Activated T-helper 1 cell treated with anti-CD3 and anti-CD28 coated beads, Interleukin-2, amount 50 U/mL, for 16 hours (primary cell): ENCODE measurements at places on chromosomes 4 and X.

- no peak for DNase-seq
Measured at GRCh38 chr4:113607998-113608397, 153.5 kb downstream of the CAMK2D start.

DNA sequence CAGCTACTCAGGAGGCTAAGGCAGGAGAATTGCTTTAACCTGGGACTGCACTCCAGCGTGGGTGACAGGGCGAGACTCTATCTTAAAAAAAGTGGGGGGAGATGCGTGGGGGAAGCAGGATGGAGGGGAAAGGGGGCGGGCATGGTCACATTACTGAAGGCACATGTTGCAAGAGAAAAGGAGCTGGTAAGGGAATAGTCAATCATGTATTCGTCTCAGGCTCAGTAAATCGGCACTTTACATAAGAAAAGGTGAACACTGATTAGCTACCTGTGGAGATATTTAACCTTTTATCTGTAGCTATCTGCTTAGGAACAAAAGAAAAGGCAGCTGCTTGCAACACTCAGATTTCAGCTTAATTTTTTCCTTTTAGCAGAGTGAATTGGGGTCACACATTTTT is 132.5 kb downstream of the PLS3 start:
- DNase-seq: no peak

DNA sequence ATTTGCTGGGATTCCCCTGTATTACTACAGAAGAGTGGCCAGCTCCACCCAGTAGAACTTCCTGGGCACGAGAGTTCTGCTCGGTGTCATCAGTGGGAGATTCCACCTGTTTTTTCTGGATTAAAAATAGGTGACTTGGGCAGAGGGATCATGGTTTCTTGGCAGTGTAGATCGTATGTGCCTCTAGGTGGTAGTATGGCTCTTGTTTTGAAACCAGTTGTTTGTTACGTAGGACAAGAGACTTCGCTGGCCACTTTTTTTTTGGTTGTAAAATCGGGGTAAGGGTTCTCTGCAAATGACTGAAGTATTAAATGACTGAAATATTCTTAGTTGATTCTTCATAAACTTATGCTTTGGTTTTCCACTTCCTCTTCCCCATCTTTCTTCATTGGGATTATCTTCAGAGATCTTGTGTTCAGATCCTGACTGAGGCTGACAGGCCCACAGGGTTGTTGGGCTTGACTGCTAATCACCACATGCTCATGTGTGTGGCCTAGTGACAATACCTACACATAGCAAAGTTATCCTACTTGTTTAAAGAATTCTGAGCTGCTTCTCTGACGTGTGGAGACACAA is 43.8 kb upstream of the WDR1 start:
- no peak for DNase-seq

DNA sequence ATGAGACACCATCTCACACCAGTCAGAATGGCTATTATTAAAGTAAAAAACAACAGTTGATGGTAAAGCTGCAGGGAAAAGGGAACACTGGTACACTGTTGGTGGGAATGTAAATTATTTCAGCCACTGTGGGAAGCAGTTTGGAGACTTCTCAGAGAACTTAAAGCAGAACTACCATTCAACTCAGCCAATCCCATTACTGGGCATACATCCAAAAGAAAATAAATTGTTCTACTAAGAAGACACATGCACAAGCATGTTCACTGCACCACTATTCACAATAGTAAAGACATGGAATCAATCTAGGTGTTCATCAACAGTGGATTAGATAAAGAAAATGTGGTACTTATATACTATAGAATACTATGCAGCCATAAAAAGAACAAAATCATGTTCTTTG is 135.0 kb downstream of the REELD1 start:
- DNase-seq: no peak

DNA sequence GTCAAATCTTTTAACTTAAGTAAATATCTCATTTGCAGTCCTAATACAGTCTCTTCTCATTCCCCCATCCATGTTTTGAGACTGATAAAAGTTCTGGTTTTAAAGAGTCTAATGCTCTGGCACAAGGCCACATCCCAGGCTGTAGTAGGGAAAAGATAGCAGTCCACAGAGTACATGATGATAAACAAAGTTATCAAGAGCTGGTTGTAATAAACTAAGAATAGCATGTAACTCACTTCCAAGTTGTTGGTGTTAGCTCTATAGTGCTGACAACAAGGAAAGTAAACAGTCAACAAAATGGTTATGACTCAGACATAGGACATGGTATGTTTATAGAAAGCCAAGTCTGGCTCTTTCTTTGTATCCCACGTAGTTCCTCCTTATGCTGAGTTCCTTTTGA is 21.8 kb upstream of the AREG start:
- no peak for DNase-seq

GRCh38 chr4:102687373-102687981 is 73.3 kb downstream of the MANBA start:
- DNase-seq: no peak

GRCh38 chrX:11241720-11242119 is 51.5 kb upstream of the AMELX start:
- DNase-seq: no peak

- DNase-seq: no peak
Measured at GRCh38 chr4:98771959-98772632, 113.7 kb upstream of the TSPAN5 start.

GRCh38 chrX:79169484-79169883 is 25.0 kb downstream of the GPR174 start:
- DNase-seq: no peak

- no peak for DNase-seq
Measured at GRCh38 chrX:154486052-154486395, 391 bp downstream of the UBL4A start.

DNA sequence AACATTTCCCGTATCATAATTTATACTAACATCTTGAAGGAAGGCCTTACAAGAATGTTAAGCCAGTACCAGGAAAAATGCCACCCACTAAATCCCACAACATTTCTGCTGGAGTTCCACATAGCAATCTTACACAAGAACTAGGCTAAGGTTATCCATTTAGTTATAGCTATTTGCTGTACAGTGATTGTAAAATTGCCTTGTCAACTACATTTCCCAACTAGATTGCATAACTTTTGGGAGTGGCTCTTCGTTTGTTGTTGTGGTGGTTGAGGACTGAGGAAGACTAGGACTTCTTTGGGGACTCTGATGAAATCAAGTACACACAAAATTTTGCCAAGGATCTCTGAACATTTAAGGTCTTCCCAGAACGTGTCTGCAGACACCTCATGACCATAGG is 8.0 kb downstream of the IBSP start:
- DNase-seq: no peak

DNA sequence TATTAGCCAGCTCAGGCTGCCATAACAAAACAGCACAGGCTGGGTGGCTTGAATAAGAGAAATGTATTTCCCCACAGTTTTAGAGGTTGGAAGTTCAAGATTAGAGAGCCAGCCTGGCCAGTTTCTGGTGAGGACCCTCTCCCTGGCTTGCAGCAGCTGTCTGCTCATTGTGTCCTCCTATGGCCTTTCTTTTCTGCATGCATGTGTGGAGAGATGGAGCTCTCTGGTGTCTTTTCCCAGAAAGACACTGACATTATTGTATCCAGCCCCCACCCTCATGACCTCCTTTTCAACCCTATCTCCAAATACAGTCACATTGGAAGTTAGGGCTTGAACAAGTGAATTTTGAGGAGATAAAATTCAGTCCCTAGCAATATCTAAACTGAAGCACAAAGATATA is 263.8 kb upstream of the PABPC4L start:
- DNase-seq: no peak

GRCh38 chrX:112753116-112753515 is 73.4 kb upstream of the LHFPL1 start:
- DNase-seq: no peak

- no peak for DNase-seq
Measured at GRCh38 chr4:41681054-41681453, 67.5 kb downstream of the PHOX2B start.

- DNase-seq: no peak
Measured at GRCh38 chr4:16418814-16419213, 192.5 kb upstream of the TAPT1 start.

GRCh38 chr4:55706541-55706940 is 70.4 kb upstream of the NMU start:
- no peak for DNase-seq

DNA sequence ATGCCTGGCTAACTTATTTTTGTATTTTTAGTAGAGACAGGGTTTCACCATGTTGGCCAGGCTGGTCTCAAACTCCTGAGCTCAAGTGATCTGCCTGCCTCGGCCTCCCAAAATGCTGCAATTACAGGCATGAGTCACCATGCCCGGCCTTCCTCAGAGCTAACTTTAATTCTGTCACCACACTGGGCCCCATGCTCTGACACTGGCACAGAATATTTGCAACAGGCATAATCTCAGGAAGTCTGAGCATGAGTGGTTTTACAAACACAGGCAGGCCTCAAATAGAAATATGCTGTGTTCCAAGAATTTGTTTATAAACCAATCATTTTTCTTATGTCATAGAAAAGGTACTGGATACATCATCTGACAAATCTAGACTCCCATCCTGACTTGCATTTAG is 32.7 kb upstream of the FAM9C start:
- DNase-seq: no peak
